ENCODE measurements at places on chromosomes 4 and X.

- DNase-seq = no peak
Measured at GRCh38 chr4:80115368-80116181, 42.5 kb upstream of the ANTXR2 start.

GRCh38 chr4:150570862-150571261, 11.1 kb upstream of the MAB21L2 start:
- DNase-seq = no peak

DNA sequence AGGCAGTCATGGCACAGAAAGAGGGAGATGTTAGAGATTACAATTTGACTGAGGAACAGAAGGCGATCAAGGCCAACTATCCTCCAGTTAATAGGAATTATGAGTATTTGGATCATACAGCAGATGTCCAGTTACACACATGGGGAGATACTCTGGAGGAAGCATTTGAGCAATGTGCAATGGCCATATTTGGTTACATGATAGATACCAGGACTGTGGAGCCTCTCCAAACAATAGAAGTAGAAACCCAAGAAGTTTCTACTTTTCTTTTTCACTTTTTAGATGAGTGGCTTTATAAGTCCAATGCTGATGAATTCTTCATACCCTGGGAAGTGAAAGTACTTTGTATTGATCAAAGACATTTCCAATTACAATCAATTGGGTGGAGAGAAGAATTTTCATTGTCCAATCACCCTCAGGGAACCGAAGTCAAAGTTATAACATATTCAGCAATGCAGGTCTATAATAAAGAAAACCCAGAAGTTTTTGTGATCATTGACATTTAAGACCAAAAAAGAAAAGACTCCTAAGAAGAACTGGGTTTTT, 139.1 kb downstream of the MAB21L2 start:
- no peak for DNase-seq

DNA sequence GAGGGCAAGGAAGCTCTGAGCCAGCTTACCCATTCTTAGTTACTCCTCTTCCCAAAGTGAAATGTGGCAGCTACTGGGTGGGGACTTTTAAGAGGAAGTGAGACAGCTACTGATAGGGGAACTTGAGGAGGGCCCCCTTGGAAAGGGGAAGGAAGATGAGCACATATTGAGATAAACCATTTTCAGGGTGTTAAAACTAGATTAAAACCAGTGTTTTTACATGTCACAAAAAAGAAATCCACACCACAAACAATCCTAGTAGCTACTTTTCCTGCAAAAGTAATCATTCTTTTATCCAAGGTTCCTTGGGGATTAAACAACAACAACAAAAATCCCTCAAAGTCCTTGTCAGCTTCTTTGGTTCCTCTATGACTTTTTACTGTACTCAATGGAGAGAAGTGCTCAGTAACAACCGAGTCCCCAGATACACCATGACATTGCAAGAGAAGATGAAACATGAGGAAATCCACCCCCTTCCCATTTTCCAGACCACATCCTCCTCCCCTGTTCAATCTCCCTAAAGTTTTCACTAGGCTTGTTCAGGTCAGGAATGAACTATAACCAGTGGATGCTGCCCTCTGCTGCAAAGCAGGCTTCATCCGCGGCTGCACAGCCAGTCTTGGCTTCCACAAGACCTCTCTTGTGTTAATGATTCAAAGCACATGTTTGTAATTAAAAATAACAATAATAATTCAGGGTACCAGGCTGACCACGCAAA, 113.5 kb upstream of the TMEM164 start:
- no peak for DNase-seq

- DNase-seq = no peak
Measured at GRCh38 chr4:180999217-180999616, 1244.0 kb upstream of the TENM3 start.

- DNase-seq = no peak
Measured at GRCh38 chrX:42241421-42241820, 318.1 kb upstream of the CASK start.

DNA sequence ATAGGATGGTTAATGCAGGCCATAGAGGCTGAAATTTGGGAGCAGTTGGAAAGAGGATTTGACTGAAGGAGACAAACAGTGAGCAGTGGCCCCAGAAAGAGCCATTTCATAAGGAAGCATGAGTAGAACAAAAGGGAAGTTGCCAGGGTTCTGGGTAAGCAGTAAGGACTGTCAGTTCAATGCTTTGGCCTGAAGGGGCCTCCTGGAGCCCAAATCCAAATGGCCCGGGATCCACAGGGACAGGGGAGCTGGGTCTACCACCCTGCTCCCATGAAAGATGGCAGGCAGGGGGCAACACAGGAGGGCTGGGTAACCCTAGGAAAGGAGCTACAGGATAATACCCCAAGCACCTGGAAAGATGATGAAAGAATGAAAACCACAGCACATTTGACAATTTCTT, 4.1 kb upstream of the INTS6L start:
- DNase-seq = no peak

- no peak for DNase-seq
Measured at GRCh38 chr4:915595-915994, 16.5 kb downstream of the GAK start.

DNA sequence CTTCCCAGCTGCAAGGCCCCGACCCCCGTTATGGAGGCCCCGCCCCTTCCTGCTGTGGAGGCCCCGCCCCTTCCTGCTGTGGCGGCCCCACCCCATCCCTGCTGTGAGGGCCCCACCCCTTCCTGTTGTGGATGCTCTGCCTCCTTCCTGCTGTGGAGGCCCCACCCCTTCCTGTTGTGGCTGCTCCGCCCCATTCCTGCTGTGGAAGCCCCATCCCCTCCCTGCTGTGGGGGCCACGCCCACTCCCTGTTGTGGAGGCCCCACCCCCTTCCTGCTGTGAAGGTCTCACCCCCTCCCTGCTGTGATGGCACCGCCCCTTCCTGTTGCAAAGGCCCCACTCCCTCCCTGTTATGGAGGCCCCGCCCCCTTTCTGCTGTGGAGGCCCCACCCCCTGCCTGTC, 104.9 kb upstream of the PSAPL1 start:
- no peak for DNase-seq

DNA sequence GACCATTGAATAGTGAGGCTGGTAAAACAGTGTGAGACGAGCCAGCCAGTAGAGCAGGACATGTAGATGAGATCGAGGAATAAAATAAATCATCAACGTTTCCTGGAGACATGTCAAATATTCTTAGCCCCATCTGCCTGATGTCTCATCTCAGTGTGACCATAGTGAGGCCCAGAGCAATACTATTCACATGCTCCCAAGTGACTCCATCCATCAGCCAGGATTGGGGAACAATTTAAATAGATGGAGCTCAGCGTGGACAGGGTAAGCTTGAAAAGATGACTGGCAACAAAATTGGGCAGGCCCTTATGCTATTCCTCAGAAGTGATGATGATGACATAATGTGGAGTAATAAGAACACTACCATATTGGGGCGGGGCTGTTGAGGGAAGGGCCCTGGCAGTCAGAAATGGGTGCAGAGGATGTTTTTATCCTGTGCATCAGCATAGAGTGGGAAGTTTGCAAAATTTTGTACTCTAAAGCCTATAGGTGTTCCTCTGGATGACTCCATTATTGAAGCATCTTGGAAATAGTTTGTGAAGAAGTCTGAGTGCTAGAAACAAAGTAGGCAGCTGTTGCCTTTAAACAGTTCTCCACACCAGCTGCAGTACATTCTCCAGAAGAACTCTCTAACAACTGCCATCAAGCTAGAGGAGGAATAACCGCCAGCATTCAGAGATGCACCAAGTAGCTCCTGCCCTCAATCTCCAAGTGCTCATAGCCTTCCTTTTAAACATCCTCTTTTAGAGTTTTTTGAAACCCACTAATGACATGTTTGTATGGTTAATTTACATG, 333.0 kb downstream of the DCHS2 start:
- no peak for DNase-seq

GRCh38 chr4:36919721-36920120, 324.8 kb upstream of the NWD2 start:
- no peak for DNase-seq

GRCh38 chrX:867502-867901, 236.9 kb downstream of the SHOX start:
- no peak for DNase-seq

- no peak for DNase-seq
Measured at GRCh38 chrX:148600131-148600530, 99.7 kb downstream of the AFF2 start.

DNA sequence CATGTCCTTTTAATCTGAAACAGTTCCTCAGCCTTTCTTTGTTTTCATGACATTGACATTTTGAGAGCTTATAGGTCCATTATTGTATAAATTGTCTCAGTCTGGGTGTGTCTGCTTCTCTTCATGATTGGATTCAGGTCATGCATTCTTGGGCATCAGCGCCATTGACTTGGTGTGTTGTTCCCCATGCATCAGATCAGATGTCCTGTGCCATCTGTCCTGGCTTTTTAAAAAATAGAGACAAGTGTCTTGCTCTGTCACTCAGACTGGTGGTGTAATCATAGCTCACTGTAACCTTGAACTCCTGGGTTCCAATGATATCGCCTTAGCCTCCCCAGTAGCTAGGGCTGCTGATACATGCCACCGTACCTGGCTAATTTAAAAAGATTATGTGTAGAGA, 55.7 kb downstream of the TBC1D14 start:
- no peak for DNase-seq

- DNase-seq = peak; percentile 31
Measured at GRCh38 chr4:172683021-172683420, 485.6 kb upstream of the GALNT7 start.

DNA sequence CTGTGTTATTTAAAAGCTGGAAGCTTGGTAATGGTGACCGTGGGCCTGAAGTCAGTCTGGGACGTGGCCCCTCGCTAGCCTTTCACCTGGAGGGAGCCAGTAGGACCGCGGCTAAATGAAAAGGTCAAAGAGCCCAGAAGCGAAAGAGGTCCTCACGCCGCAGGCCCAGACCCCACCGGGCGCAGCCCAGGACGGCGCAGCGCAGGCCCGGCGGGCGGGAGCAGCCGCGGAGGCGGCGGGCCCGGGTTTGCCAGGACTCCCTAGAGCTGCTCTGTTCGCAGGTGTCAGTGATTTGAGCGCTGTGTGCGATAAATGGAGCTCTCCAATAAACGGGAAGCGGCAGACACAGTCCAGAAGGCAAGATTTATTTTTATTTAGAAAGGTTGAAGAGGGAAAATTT, 56.2 kb upstream of the STIM2 start:
- no peak for DNase-seq

DNA sequence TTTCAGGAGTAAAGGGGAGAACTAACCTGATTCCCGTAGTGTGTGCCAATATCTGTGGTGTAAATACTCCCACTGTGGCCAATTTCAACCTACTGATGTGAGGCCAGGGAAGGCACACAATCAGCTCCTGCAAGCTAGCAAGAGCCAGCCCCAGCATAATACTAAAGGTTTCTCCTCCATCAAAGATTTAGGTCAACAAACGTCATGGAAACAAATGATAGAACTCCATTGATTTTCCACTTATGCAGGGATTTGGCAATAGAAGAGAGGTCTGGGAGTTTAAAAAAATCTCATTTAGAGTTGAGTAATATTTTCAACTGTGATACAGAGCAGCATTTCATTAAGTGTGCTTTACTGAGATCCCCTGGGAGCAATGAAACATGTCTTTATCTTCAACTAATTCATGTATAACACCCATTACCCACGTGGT, 15.8 kb upstream of the VEGFD start:
- no peak for DNase-seq

DNA sequence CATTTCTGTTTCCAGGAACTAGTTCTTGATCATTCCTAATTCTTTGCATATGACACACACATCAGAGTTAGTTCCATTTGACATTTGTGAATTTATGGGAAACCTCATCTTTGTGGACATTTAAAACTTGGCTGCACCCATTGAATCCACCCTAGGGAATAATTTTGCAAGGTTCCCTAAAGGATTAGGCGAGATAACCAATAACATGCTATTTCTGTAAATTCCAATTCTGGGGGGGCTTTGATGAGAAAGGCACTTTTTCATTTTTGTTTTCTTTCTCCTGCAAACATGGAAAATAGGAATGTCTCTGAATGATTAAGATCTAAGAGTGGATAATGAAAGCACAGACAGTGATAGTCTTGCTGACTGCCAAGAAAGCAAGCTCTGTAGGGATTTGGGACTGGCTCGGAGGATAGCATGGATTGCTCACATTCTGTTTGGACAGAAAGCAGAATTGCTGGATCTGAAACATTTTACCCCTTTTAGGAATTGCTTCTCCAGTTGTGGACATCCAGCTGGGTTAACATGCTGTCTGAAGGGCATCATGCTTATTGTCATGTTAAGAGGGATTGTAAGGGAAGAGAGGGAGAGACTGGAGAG, 145.1 kb downstream of the NHS start:
- no peak for DNase-seq

GRCh38 chr4:76141241-76141640, 7.0 kb downstream of the NUP54 start:
- no peak for DNase-seq

- no peak for DNase-seq
Measured at GRCh38 chr4:180832073-180832472, 1411.1 kb upstream of the TENM3 start.

GRCh38 chr4:181376058-181376457, 867.1 kb upstream of the TENM3 start:
- no peak for DNase-seq

DNA sequence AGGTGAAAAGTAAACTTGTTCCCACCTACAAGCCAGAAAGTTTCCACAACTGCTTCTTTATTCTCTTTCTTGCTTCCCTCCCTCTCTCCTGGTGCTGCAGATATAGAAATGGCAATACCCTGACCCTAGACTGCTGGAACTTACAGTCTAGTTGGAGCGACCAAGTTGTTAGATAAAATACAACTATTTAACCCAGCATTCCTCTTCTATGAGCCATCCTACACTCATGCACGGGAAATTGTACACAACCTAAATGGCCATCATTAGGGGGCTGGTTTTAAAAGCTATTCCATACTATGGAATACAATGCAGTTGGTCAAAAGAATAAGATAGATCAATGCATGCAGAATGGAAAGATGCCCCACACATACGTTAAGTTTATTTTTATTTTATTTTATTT, 41.1 kb downstream of the PJA1 start:
- DNase-seq = no peak

- DNase-seq = no peak
Measured at GRCh38 chr4:52949336-52949735, 87.2 kb downstream of the RASL11B start.
